ENCODE measurements at places on chromosomes 3 and 15.
A peak's percentile ranks its signal among the peaks of the same experiment; 100 is the strongest.

DNA sequence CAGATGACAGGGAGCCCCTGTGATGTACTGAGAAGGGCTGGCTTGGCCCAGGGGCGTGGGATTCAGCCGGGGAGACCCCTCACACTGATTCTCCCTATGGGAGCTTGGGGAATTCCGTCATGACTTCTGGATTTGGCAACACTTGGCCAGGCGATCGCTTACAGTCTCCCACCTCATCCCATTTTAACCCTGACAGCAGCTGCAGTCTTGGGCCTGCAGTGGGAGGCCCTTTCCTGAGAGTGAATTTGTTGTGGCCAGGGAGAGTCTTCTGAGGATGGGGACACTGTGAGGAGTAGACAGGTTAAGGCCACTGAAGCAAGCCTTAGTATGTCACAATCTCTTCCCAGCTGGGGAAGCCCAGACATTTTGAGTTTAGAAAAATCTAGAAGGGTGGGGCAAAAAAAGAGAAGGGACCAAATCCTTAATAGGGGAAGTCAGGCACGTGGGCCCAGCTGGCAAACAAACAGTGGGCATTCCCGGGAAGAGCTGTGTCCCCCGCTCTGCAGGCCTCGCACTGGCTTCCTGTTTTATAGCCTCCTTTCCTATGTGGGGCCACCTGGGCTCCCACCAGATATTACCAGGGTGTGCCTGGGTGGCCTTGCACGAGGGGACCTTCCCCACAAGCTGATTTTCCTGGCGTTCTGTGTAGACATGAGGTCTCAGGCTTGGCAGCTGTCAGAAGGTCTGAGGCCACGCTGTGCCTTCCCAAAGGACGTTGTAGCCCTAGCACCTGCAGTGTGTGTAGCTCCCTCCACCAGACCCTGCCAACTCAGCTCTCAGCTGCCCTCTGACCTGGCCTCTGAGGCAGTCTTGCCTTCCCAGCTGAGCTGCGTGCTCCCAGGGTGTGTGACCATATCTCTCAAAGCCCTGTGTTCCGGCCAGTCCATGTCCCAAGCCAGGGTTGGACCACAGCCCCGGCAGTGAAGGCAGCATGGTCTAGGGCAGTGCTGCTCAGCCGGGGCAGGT, 64.5 kb downstream of the FEM1B start:
- no peak for DNase-seq

DNA sequence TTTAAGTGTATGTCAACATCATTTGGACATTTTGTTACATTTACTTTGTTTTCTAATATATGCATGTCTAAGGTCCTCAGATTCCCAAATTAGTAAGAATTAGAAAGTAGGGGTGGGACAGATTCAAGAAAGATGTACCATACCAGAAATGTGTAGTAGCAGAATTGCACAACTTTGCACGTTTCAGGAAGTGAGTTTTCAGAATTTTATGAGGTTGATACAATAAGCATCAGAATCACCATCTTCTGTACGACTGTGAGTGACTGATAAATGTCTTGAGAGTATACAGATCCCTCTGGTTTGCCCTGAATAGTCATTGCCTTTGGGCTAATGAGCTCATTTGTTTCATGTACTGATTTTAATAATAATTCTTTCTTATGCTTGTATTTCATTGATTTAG, 9.3 kb downstream of the ARIH2 start:
- no peak for DNase-seq

- no peak for DNase-seq
These were observed 165.0 kb downstream of the PDZRN3 start for GRCh38 chr3:73459711-73460110.

GRCh38 chr3:23540600-23540999, 265.2 kb upstream of the UBE2E1 start:
- no peak for DNase-seq

- DNase-seq = no peak
These were observed 348.7 kb downstream of the ZIC1 start for GRCh38 chr3:147757866-147758265.

GRCh38 chr3:26449996-26450395, 172.6 kb upstream of the LRRC3B start:
- DNase-seq = no peak

DNA sequence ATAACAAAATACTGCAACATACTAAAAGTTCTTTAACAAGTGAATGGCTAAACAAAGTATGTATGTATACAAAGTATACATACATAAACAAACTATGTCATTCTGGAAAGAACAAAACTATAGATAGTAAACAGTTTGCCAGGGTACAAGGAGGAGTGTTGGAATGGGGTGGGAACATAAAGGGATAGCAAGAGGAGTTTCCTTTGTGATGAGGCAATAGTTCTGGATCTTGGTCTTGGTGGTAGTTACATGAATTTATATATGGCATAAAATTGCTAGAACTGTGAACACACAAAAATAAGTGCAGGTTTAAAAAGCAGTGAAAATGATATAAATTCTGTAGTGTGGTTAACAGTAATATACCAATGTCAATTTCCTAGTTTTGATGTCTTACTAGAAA, 22.0 kb downstream of the ZNF148 start:
- DNase-seq = no peak

GRCh38 chr15:66654739-66655375, 47.2 kb upstream of the SMAD6 start:
- peak; percentile 27 for DNase-seq

GRCh38 chr3:23837286-23837685, 31.5 kb downstream of the UBE2E1 start:
- DNase-seq = no peak

DNA sequence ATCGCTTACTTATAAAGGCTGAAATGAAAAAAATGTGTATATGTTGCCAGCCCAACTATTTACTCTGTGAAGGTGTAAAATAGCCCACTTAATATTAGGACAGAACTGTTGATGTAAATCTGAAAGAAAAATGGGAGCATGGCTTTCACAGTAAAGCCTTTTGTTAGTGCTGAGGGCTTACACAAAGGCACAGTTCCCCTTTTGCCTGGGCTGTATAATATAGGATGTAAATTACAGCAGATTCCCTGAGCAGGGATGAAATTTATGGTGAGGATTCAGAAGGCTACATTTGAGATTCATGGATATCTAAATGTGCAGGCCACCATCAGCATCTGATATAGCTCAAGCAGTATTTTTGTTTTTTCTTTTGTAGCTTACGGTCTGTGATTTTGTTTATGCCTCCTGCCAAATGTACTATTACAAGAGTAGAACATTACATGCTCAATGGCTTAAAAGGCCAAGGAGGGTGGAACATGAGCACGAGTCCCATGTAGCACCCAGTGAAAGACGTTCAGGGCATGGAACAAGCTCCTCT, 109.1 kb upstream of the ATP10A start:
- no peak for DNase-seq

DNA sequence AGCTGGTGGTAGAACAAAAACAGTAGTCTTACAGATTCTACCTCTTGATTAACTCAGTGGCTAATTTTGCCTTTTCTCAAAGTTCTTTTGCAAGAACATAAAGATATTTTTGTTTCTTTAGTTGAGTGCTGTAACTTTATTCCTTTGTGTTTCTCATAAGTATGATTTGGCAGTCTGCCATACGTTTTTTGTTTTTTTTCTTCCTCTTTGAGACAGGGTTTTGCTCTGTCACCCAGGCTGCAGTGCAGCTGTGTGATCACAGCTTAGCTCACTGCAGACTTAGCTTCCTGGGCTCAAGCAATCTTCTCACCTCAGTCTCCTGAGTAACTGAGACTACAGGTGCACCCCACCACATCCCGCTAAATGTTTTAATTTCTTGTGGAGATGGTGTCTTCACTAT, 22.4 kb downstream of the B3GNT5 start:
- DNase-seq = no peak

DNA sequence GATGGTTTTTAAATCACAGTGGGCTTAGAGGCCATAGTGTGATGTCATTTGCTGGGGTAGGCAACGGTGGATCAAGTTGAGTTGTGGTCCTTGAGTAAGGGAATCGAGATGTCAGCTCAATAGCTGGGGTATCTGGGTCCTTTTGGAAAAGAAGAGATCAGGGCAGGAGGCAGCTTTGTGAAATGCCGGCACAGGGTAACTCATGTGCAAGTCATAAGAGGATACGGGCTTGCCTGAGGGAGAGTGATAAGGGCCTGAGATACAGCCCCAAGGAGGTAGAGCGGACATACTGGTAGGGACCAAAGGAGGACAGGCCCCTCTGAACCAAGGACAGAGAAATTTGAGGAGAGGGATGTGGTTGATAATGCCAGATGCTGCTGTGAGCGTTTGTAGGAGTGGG, 4.2 kb upstream of the FAM131A start:
- DNase-seq = no peak

GRCh38 chr3:127387556-127388153, 99.8 kb upstream of the PRR20G start:
- no peak for DNase-seq

- no peak for DNase-seq
These were observed 23.6 kb downstream of the RASGRP1 start for GRCh38 chr15:38541026-38541425.

DNA sequence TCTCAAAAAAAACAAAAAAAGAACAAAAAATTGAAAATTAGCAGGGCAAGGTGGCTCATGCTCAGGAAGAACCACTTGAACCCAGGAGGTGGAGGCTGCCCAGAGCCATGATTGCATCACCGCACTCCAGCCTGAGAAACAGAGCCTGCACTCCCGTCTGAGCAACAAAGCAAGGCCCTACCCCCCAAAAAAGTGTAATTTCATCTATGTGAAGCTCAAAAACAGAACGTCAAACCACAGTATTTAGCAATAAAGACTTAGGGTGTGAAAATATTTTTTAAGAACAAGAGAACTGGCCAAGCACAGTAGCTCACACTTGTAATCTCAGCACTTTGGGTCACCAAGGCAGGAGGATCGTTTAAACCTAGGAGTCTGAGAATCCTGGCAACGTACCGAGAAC, 38.2 kb downstream of the STAG1 start:
- no peak for DNase-seq

GRCh38 chr3:131880948-131881347, 153.9 kb downstream of the CPNE4 start:
- DNase-seq = no peak

- no peak for DNase-seq
These were observed 25.8 kb downstream of the AQP9 start for GRCh38 chr15:58163985-58164384.

- peak; percentile 28 for DNase-seq
These were observed 5.1 kb downstream of the ACAA1 start for GRCh38 chr3:38131621-38132369.

DNA sequence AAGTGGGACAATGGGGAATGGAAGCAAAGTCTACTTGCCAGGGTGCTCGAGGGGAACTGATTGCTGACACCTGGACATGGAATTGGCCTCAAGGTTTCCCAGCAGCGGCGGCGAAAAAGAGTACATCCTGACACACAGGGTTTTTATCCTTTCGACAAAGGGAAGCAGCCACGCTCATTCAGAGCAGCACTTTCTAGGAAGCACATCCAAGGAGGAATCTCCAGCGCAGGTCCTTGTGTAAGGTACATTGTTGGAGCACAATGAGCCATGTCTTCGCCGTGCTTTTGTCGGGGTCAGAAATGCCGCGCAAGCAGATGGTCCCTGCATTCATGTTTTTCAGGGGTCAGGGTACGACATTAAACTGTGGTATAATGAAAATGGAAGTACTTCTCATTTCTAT, 16.8 kb downstream of the CACNA1D start:
- DNase-seq = no peak

GRCh38 chr15:78709263-78709882, 68.4 kb upstream of the CHRNB4 start:
- peak; percentile 68 for DNase-seq

GRCh38 chr3:25540273-25540672, 112.2 kb downstream of the RARB start:
- DNase-seq = no peak

Data from stimulated activated CD4-positive, alpha-beta T cell treated with anti-CD3 and anti-CD28 coated beads, Interleukin-4, amount 100 ng/mL, for 1 hour (primary cell).